CD4-positive, alpha-beta memory T cell (primary cell): ENCODE measurements at places on chromosomes 2 and 18. TPM values are rescaled to one million over a fixed set of nuclear protein-coding genes. Genes with fewer than 3 reads are reported as not detected.

Gene GKN1
- polyA plus RNA-seq = not detected

Gene NGEF
- polyA plus RNA-seq = not detected

Gene RAB17
- polyA plus RNA-seq = not detected

Gene NLRC4
- polyA plus RNA-seq = 0.24 TPM

Gene CXCR1
- polyA plus RNA-seq = not detected

Gene CABYR
- 0.36 TPM for polyA plus RNA-seq

Gene ASXL2
- polyA plus RNA-seq = 10.1 TPM

Gene PUS10
- polyA plus RNA-seq = 3.4 TPM

Gene DUSP2
- polyA plus RNA-seq = 303 TPM

Gene RIOK3
- polyA plus RNA-seq = 39.1 TPM

Gene REG3A
- not detected for polyA plus RNA-seq

Gene TUBB6
- polyA plus RNA-seq = 1.3 TPM

Gene DAPL1
- not detected for polyA plus RNA-seq

Gene FBXO15
- polyA plus RNA-seq = 2.0 TPM

Gene FAHD2B
- 13.3 TPM for polyA plus RNA-seq

Gene HADHB
- polyA plus RNA-seq = 95.0 TPM

Gene HMSD
- polyA plus RNA-seq = not detected

Gene TYW5
- 4.7 TPM for polyA plus RNA-seq

Gene IDH1
- polyA plus RNA-seq = 5.9 TPM

Gene TACR1
- not detected for polyA plus RNA-seq

Gene SLC14A1
- 1.8 TPM for polyA plus RNA-seq

Gene SCRN3
- polyA plus RNA-seq = 11.7 TPM

Gene CEP76
- 3.6 TPM for polyA plus RNA-seq

Gene CNGA3
- not detected for polyA plus RNA-seq

Gene CRYGC
- not detected for polyA plus RNA-seq

Gene NCKAP1
- 0.24 TPM for polyA plus RNA-seq

Gene SALL3
- not detected for polyA plus RNA-seq

Gene FAM237A
- polyA plus RNA-seq = not detected

Gene FECH
- polyA plus RNA-seq = 19.7 TPM

Gene KLHL30
- polyA plus RNA-seq = not detected

Gene HTR2B
- polyA plus RNA-seq = 0.21 TPM

Gene RAB3GAP1
- 8.4 TPM for polyA plus RNA-seq

Gene ITGB6
- not detected for polyA plus RNA-seq

Gene RNMT
- 40.4 TPM for polyA plus RNA-seq

Gene CD8B2
- not detected for polyA plus RNA-seq

Gene REG3G
- not detected for polyA plus RNA-seq

Gene CPO
- polyA plus RNA-seq = not detected

Gene MYO5B
- polyA plus RNA-seq = not detected

Gene KCNG2
- not detected for polyA plus RNA-seq

Gene MFSD2B
- polyA plus RNA-seq = not detected

Gene HOXD10
- polyA plus RNA-seq = not detected

Gene SP140
- 18.0 TPM for polyA plus RNA-seq

Gene EGR4
- not detected for polyA plus RNA-seq
